ENCODE measurements at places on chromosomes 1 and 21.

DNA sequence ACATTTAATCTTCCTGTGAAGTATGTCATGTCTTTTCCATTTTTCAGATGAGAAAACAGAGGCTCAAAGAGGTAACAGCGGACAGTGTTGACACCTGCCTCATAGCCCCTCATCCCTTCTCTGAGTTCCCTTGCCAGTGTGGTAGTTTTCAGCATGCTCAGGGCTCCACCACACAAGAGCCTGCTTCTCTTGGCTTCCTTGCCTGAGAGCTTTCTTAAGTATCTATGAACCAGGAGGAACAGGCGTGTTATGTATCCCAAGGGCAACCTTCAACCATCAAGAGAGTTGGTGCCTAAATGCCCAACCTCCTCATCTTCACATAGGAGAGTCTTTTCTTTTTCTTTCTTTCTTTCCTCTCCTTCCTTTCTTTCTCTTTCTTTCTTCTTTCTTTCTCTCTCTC lies 5.9 kb upstream of the PAFAH2 start:
- no peak for DNase-seq

- DNase-seq, result no peak
Observed at GRCh38 chr1:157113631-157114030, 14.0 kb upstream of the ETV3L start.

- no peak for DNase-seq
Observed at GRCh38 chr1:187433598-187433997, 604.8 kb downstream of the PLA2G4A start.

GRCh38 chr21:17901458-17902079 lies 82.4 kb upstream of the C21orf91 start:
- DNase-seq, result no peak

DNA sequence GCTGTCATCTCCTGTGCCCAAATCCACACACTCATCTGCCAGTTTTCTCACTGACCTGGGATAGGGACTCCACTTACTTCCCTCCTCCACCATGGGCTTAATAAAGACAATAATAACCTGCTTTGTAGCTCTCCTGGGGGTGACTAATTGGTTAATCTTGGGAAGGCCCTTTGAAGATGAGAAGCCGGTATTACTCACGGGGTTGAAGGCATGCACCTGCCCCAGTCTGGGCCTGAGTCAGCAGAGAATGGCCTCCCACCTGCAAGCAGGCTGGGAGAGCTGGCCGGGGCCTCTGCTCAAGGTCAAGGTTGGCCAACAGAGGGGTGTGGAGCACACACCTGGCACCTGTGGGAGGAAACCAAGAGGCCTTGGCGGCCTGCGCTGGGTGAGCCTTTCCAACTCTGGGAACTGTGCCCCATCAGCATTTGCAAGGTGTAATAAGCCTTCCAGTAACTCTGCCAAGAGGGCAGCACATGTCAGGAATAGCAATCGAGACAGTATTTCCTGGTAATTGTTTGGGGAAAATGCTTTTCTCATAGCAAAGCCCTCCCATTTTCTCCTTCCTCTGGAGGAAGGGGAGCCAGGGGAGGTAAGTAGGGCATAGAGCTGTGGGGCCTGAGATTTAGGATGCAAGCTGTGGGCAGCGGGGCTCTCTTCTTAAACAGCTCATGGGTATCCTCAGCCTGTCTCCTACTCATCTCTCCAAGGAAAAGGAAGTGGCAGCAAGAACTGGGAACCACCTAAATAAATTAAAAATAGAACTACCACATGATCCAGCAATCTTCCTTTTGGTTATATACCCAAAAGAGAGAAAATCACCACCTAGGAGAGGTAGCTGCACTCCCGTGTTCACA lies 49.0 kb downstream of the TOMM20 start:
- no peak for DNase-seq

Measured in putamen (tissue), 1 donor.